ENCODE measurements at places on chromosomes 5 and 9.

- DNase-seq, result no peak
Measured at GRCh38 chr9:34927061-34927460, 31.0 kb upstream of the PHF24 start.

DNA sequence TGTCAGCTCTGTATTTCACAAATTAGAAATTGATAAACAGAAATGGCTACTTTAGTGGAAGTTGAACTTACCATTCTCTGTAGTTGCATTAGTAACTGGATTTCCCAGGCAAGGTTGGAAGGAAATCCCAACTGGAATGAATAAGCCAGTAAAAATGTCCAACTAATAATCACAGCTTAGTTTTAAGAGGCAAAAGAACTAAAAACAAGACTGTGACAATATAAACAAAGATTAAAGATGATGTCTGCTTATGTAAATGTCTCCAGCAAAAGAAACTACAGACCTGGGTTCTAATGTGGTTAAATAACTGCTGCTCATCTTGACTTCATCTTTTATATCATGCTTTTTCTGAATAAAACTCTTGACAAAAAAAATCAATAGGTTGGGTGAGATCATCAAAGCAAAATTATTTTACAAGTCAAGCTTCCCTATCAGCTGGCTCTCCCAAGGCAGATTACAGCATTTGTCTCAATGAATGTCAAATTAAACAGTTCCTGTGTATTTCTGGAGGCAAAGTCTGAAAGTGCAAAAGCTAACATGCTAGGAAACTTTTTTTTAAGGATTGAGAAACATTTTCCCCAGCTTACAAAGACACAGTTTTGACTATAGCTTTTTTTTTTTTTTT is 62.3 kb upstream of the HMHB1 start:
- no peak for DNase-seq

DNA sequence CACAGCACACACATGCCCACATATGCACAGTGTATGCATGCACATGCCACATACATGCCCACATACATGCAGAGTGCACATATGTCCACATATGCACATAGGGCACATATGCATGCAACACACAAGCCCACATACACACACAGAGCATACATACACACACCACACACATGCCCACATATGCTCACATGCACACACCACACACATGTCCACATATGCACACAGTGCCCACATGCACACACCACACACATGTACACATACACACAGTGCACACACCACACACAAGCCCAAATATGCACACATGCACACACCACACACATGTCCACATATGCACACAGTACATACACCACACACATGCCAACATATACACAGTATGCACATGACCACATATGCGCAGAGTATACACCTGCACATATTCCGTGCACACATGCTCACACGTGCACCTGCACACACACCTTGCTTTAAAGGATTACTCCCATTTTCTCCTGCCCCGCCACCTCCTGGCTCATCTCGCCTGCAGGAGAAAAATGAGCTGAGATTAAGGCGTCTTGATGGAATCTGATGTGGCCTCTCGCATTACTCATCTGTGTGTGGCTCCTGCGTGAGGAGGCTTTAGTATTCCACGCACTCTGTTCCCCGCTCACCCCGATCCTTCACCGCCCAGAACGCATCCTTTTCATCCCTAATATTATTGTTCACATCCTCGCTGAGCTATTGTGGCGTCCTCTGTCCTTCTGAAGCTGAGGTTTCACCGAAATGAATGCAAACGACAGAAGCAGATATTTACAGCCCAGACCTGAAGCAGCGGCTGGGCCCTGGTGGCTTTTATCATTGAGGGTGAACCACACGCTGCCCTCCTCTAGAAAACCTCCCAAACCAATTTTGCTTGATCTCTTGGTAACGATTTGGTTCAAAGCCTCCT is 182.7 kb downstream of the OLFM1 start:
- DNase-seq, result no peak

GRCh38 chr9:128208946-128209669 is 5.9 kb downstream of the DNM1 start:
- DNase-seq, result no peak

Data from left kidney (tissue), 8 donors.